Breast epithelium (tissue), 4 donors: ENCODE measurements at places on chromosomes 4 and X. TPM values are rescaled to one million over a fixed set of nuclear protein-coding genes. Genes with fewer than 3 reads are reported as not detected.

DNA sequence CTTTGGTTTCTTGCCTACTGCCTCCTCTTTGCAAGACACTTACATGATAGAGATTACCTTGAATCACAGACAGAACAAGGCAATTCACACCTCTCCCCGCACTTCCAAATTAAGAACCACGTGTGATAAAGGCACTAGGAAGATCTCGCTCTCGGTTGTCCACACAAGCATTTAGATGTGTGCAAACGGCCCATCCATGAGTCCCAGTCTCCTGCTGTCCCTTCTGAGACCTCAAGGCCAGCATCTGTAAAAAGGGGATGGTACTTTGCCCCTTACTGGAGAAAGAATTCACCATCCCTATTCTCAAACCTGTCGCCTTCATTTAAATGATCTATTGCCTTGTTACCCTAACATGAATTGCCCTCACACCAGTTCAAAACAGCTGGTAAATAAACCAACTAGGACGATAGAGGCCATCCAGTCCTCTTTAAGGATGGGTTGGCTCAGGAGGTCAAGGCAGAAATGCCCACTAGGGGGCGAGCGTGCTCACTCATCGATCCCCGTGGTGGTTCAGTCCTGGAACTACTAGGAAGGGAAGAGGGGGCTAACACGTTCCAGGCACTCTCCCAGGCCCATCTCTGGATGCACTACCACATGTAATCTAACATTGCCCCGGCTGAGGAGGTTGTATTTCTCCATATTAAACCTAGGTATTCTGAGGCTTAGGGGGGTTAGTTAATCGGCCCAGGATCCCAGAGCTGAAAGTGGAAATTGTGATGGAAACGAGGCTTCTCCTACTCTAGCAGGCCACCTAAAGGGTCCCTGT is 95.8 kb downstream of the DHX15 start:
- peak; percentile 35 for DNase-seq

GRCh38 chr4:13313856-13314255 is 170.3 kb downstream of the RAB28 start:
- DNase-seq, result no peak

DNA sequence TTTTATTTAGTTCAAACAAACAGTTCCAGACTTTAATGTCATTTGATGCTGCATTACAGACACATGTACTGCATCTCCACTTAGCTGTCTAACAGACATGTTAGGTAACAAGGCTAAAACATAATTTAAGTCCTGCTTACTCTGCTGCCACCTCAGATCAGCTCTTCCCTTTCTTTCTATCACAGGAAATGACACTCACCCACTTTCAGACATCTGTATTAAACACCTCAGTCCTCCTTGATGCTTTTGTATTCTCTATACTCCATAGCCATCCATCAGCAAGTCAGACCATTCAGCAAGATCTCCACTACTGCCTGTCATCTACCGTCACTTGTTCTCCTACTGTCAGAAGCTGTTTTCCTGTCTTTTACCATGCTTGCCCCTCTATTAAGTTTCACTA is 405.4 kb downstream of the IL15 start:
- DNase-seq, result no peak

GRCh38 chrX:14832151-14832550 is 40.7 kb downstream of the FANCB start:
- no peak for DNase-seq

GRCh38 chr4:11549525-11549924 is 120.8 kb upstream of the HS3ST1 start:
- DNase-seq, result no peak

DNA sequence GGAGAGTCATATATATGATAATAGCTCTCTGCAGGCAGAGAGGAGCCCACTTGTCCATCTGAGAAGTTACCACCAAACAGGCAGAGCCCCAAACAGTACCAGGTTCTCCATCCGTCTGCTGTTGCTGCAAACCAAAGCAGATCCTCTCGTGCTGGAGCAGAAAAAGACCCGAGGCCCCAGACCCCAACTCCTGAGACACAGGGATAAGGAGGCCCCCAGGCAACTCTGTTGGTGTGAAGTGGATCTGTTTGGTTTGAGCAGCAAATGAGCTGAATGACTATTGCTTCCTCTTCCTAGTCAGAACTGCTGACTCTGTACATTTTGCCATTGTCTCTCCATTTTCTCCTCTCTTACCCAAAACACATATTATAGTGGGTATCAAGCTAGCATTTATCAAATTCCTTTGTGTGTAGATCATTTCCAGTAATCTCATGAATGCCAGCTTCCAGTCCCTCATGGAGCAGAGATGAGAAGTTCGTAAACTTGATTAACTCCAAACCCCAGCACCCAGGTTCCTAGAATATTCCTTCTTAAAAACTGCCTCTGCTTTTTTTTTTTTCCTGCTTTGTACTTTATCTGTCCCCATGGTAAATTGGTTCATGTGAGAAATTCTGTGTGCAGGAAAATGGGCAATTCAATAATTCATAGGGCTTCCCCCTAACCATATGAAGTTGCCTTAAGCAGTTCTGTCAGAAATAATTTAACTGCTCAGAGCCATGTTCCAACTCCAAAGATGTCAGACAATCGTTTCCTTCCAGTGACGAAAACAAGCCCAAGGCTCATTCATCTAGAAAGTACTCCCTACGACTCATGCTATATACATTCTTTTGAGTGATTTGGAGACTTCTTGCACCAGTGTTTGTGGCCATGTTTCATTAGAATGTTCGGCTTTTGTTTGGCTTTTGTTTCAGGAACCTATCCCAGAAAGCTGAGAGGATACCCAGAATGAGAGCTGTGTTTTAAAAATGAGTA is 98.6 kb upstream of the ATXN3L start:
- no peak for DNase-seq

RNF212 gene
- 5.1 TPM for total RNA-seq

PIGA gene
- 19.2 TPM for total RNA-seq

ARHGAP36 gene
- 10.0 TPM for total RNA-seq
